Stimulated activated CD4-positive, alpha-beta T cell treated with anti-CD3 and anti-CD28 coated beads, Interleukin-2, amount 100 ng/mL, for 4 hours (primary cell): ENCODE measurements at places on chromosomes 4 and X.

DNA sequence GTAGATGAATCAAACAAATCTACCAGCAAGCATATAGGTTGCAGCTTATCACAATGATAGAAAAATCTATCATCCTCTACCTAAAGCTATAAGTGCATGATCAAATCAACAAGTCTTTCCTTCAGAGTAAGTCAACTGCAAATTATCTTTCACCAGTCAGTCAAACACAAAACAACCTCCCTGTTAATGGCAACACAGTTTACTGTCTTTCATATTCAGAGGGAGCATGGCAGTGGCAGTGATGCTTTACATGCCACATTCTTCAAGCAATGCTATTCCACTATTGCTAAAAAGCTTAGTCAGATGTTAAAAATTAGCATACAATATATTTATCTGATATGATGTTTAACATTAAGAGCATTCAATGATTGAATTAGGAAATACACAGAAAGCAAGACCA is 245.1 kb upstream of the KLHL4 start:
- no peak for DNase-seq

GRCh38 chrX:151985955-151986354 is 11.5 kb upstream of the GABRE start:
- no peak for DNase-seq

DNA sequence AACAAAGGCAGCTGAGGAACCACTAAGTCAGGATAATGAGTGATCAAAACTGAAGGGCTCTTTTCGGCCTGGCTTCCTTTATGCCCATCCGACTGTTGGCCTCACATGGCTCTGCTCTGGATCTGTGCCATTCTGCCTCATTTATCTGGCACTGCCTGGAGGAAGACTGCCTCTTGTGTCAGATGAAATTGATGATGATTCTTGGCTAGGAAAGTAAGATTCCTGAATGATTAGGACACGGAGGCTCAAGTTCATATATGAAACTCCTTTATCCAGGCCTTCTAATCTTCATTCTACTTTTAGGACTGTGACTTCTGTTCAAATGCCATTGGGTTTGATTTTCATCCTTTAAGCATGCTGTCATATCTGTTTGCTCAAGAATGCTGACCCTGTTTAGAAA is 475.4 kb upstream of the RPS6KA3 start:
- no peak for DNase-seq

- no peak for DNase-seq
Measured at GRCh38 chrX:53294024-53294648, 12.8 kb upstream of the IQSEC2 start.

- no peak for DNase-seq
Measured at GRCh38 chr4:78057600-78058550, 752 bp downstream of the FRAS1 start.

DNA sequence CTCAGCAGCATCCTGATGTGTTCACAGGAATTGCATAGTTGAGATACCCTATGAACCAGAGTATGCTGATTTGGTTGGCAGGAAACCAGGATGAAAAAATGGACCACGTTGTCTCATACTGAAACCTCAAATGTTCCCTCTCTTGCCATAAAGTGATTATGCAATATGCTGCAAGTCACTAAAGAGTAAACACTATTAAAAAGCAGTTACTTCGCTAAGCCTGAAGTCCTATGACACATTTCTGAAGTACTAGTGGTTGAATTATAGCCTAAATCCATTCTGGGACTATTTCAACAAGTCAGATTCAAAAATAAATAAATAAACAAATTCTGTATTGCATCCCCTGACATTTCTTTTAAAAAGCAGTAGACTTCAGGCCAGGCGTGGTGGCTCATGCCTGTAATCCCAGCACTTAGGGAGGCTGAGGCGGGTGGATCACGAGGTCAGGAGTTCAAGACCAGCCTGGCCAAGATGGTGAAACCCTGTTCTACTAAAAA is 106.0 kb upstream of the NAP1L5 start:
- no peak for DNase-seq

GRCh38 chr4:56787380-56787779 is 34.1 kb downstream of the SPINK2 start:
- DNase-seq: no peak

GRCh38 chr4:117376692-117377091 is 291.3 kb upstream of the TRAM1L1 start:
- DNase-seq: no peak

- DNase-seq: no peak
Measured at GRCh38 chr4:173311368-173311767, 22.8 kb downstream of the HMGB2 start.

DNA sequence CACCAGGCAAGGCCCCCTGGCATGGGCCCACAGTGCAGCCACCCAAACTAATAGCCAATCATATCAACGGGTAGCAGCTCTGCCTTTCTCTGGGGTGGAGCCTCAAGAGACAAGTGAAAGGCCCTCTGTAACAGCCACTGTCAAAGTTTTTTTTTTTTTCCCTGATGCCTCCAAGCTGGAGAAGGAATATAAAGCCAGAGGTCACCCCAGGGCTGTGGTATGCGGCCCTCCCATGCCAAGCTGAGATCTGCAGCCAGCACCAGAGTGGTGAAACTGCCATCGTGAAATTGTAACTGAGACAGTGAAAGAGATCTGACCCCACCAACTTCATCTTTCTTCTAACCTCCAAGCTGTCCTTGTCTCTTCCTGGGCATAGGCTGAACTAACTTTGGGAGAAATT is 407.0 kb downstream of the KLHL4 start:
- no peak for DNase-seq

DNA sequence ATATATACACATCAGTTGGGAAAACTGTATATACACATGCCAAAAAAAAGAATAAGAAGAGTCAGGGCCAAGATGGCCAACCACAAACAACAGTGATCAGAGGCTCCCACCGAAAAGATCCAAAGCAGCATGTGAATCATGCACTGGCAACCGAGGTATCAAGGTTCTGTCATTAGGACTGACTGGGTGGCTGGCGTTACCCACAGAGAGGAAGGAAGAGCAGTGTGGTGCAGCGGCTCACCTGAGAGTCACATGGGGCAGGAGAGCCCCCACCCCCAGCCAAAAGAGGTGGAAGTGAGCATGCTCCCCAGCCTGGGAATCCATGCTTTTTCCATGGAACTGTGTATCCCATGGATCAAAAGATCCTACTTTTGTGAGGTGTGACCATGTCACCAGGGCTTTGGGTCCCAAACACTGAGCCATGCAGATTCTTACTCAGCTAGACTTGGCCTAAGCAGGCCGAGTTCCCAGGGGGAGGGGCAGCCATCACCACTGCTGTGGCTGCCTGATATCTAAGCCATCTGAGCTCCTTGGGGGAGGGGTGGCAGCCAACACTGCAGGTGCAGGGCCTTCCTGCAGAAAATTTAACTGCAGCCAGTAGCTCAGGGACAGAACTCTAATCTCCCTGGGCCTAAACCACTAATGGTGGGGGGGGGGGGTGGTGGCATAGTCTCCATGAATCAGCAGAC is 52.8 kb downstream of the P2RY10 start:
- DNase-seq: no peak

DNA sequence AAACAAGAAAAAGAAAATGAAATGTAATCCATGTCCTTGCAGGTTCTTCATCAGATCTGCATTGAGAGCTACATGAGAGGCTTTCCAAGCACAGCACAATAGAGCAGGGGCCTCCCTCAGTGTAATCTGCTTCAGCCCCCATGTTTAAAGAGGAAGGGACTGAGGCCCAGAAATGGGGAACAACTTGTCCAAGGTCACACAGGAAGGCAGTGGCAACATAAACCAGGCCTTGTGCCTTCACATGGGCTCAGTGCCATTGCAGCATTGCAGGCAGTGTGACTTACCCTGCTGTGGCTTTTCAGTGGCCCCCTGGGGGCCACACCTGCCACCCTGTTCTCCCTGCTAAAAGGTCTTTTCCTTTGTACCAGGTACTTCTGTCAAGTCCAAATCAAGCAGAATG is 20.9 kb upstream of the CD99L2 start:
- no peak for DNase-seq

DNA sequence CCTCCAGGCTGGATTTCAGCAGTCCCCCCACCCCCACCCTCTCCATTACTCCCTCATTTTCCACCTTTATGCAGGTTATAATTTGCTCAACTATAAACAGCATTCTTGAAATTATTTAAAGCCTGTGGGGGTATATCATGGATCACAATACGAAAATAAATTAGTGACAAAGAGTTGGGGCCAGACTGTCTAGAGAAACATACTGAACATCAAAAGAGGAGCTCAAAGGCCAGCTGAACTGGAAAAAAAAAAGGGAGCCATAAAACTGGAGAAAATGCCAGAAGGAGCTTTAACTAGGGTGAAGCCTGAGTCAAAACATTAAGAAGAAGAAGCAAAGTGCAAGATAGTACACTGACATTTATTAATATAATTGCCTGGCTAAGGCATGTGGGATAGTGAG is 137.8 kb downstream of the ANTXR2 start:
- DNase-seq: no peak

DNA sequence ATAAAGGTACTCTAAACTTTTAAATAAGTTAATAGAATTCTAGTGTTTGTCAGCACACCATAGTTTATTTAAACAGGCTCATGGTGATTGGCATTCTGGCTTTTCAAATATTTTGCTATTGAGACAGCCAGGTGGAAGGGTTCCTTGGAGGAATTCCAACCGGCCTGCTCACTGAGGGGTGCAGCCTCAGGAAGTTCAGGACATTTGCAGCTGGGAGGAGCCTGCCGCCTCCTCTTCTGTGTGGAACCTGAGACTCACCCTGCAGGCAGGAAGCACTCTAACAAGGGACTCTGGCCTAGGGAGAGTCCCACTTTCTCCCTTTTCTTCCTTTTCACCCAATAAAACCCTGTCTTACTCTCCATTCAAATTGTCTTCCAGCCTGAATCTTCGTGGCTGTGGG is 1328.0 kb downstream of the FSTL5 start:
- DNase-seq: no peak

DNA sequence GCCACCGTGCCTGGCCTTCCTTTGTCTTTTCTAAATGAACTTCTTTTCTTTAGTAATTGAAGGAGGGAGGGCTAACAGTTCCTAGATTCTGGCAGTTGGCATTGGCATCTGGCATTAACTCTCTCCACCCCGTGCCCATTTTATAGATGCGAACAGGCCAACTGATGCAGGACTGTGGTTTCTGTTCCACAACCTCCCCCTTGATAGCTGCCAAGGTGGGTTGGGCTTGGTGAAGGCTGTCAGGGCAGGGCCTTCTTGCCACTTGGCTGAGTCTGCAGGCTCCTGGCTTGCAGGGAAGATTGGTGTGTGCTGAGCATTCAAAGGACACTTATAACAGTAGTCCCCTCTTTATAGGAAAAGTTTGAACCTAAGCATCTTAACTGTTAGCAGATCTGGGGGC is 4.3 kb downstream of the SOWAHD start:
- DNase-seq: no peak

DNA sequence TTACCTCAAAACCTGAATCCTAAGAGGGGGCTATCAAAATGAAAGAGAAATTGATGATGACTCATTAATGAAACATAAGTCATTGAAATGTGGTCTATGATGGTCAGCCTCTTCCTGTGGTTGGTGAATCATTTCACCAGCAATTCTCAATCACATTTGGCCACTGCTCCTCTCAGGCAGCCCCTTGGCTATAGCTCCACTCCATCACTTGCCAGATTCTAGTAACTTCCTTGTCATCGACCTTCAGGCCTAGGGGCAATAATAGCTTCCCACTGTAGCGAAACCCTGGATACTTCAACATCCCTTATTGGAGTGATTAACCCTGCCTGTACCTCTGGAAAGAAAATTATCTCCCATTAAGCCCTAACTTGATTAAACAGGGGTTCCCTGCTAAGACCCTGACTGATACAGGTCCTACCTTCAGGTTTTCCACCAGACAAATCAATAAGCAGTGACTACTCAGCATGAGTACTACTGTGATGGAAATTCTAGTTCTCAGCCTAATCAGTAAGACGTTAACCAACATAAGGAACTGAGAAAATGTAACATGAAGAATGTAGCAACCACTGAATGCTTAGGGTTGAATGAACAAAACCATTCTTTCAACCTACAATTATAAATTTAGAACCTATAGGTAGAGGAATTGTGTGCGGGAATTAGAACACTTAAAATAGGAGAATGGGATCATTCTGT is 30.4 kb downstream of the ADH7 start:
- DNase-seq: no peak

GRCh38 chrX:96889726-96890125 is 6.0 kb downstream of the RPA4 start:
- no peak for DNase-seq

- DNase-seq: no peak
Measured at GRCh38 chr4:155607481-155607880, 59.2 kb upstream of the GUCY1A1 start.

GRCh38 chr4:8229331-8229975 is 30.4 kb downstream of the SH3TC1 start:
- peak; percentile 54 for DNase-seq
